ENCODE measurements at places on chromosomes 3 and 15.

- DNase-seq = no peak
These were observed 267.4 kb upstream of the THBS1 start for GRCh38 chr15:39313467-39313866.

DNA sequence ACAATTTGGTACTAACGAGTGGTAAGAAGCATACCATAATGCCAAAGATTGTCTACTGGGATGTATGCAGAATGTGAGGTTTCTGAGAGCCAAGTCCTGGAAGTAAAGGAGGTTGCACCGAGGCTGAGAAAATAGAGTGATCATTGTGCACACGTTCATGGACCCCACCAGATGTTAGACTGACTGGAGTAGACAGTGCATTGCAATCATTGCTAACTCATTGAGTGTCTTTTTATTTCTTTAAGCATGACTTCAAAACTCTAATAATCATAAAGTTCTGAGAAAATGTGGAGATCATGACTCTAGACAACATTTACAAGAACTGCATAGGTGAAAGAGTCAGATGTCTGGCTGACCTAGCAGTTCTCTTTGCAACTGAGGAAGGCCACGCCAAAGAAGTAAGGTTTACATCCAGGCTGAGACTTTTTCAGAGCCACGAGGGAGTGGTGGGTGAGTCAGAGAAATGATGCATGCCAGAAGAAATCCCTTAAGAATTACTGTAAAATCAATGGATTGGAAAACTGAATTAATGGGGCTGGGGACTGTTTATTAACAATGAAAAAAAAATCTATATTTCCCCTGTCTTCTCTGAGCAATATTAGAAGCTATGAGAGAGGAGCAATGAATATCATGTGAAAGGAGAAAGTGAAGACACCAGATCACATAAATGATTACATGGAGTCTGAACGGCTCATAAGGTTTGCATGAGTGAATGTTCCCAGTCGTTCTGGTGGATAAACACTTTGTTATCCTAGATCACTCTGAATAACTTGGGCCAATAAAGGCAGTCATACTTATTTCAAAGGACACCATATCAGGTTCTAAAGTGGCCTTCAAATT lies 76.0 kb upstream of the SLC25A26 start:
- peak; percentile 21 for DNase-seq

GRCh38 chr3:68972358-68972979 lies 40.1 kb upstream of the TAFA4 start:
- DNase-seq = peak; percentile 65

GRCh38 chr15:40050788-40051470 lies 11.9 kb upstream of the SRP14 start:
- DNase-seq = no peak

GRCh38 chr15:88234711-88235110 lies 21.8 kb downstream of the NTRK3 start:
- DNase-seq = no peak

Data from AG08395 (cell line).